Thoracic aorta (tissue), 2 donors: ENCODE measurements at places on chromosomes 16 and 17. TPM values are rescaled to one million over a fixed set of nuclear protein-coding genes. Genes with fewer than 3 reads are reported as not detected.

Gene CHD9NB
- 2.3 TPM for total RNA-seq

- DNase-seq, result no peak
These were observed 86.7 kb downstream of the KSR1 start for GRCh38 chr17:27542841-27543463.

- DNase-seq, result no peak
These were observed 8.4 kb downstream of the FOXN1 start for GRCh38 chr17:28514561-28515002.

DNA sequence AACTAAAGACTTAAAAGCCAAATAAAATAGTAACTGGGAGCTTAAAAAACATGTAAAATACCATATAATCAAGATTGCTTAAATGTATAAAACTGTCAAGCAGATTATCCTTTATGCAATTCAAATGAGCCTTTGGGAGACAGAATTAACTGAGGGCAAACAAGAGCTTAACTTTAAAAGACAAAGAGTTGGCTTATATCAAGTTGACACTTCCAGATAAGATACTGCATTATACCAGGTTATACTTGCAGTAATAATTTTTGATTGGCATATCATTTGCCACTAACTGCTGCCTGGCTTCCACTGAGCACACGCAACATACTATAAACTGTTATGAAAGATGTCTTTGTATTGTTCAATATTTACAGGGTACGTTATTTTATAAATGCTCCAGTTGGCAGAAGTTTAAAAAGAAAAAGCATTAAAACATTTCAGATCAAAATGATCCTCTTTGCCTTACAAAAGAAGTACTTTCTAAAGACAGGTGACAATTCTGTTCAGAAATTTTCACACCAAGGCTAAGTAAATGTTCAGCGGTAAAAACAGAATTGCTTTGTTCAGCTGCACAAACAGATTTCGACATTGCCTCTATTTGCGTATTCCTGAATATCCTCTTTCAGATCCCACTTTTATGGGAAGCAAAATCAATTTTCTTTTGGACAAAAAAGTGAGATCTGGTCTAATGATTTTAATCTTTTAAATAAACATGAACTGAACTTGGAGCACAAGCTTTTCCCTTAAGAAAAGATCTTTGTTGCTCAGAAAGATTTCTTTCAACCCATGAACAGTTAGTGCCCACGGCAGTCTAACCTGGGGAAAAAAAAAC, 50.7 kb downstream of the TOX3 start:
- no peak for DNase-seq

- no peak for DNase-seq
These were observed 212.2 kb upstream of the RPL38 start for GRCh38 chr17:73991260-73991659.

DNA sequence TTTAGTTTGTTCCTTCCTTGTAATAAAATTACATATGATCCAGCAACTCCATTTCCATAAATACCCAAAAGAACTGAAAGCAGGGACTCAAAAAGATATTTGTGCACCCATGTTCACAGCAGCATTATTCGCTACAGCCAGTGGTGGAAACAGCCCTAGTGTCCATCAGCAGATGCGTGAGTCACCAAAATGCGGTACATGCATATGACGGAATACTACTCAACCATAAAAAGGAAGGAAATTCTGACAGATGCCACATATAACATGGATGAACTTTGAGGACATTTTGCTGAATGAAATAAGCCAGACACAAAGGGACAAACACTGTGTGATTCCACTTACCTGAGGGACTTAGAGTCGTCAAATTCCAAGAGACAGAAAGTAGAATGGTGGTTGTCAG, 9.1 kb upstream of the SLC47A2 start:
- no peak for DNase-seq
